Mesothelial cell of epicardium (in vitro differentiated cells): ENCODE measurements at places on chromosomes 12 and 14.
A peak's percentile ranks its signal among the peaks of the same experiment; 100 is the strongest.

DNA sequence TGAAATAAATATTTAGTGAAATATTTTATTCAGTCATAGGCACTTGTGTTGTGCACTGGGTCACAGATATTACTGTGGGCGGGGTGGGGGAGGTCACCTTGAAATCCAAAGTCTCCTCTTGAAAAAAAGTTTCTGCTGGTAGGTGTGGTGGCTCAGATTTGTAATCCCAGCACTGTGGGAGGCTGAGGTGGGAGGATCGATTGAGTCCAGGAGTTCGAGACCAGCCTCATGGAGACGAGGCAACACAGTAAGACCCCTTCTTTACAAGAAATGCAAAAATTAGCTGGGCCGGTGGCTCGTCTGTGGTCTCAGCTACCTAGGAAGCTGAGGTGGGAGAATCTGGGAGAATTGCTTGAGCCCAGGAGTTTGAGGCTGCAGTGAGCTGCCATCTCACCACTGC lies 913 bp upstream of the C2CD5 start:
- no peak for DNase-seq

- no peak for DNase-seq
Measured at GRCh38 chr14:28767030-28767852, 654 bp downstream of the FOXG1 start.

DNA sequence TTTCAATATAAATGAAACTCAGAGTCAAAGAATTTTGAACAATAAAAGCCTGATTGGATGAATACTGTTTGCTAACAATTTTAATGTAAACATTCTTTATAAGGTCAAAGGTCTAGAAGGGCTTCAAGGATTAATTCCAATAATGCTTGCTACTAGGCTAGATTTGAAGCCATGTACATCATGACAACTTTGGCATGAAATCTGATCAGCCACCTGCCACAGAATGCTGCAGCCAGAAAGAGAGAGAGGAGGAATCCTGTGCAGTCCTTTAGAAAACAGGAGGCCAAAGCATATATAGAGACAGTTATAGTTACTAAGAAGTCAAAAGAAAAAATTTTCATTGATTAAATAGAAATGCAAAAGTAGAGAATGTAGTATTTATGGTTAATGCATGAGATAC lies 47.1 kb downstream of the ABCD2 start:
- DNase-seq: no peak

DNA sequence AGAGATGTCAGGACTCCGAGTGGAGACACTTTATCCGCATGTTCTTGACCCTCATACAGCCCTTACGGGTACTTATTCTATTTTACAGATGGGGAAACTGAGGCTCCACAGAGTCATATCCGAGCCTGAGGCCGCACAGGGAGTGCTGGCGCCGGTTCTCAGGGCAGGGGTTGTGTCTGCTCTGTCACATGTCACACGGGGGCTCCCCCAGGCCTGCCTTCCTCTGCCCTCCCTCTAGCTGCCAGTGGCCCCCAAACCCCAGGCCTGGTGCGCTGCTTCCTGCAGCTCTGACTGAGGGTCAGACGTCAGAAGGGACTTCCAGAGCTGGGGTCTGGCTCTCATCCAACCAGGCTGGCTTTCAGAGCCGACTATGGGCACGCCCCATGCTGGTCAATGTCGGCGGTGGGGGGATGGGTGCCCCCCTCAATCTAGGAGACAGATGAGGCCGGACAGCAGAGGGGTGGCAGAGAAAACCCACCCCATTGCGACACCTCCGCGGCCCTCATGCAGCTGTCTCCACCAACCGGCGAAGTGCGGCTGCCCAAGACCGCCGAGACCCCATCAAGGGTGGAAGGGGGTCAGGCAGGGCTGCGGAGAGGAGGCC lies 811 bp upstream of the INF2 start:
- DNase-seq: no peak

DNA sequence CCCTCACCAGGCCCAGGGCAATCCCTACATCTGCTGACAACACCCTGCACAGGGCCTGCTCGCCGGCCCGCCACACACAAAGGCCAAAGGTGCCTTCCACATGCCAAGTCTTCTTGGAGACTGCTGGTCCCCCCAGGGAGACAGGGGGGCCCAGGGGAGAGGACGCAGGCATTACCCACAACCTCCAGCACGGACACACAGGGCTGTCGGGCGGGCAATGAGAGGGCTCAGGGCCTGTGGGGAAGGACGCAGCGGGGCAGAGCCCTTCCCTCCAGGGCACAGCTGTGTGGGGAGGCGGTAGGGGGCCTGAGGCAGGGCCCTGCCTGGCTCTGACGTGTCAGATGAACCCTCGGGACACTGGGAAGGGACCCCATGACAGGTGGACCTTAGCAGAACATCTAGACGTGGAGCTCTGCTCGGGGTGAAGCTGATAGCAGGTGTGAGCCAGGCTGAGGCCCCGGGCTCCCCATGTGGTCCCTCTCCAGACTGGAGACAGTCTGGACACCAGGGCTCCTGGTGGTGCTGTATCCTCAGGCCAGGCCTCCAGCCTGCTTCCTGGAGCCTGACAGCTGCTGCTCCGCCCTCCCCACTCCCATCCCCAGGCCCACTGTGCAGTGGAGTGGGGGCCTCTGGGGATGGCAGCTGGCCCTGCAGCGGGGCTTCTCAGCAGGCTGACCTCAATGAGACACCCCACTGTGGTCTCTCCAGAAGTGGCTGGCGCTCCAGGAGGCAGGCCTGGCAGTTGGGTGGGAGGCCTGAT lies 31.6 kb upstream of the NUDT14 start:
- DNase-seq: no peak

DNA sequence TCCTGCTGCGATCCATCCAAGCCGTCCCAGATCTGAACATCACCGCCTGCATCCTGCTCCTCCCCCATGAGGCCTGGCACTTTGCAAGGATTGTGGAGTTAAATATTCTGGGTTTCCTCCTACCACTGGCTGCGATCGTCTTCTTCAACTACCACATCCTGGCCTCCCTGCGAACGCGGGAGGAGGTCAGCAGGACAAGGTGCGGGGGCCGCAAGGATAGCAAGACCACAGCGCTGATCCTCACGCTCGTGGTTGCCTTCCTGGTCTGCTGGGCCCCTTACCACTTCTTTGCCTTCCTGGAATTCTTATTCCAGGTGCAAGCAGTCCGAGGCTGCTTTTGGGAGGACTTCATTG lies 8.2 kb downstream of the BDKRB1 start:
- no peak for DNase-seq

GRCh38 chr14:98368916-98369315 lies 903.1 kb downstream of the BCL11B start:
- DNase-seq: no peak

DNA sequence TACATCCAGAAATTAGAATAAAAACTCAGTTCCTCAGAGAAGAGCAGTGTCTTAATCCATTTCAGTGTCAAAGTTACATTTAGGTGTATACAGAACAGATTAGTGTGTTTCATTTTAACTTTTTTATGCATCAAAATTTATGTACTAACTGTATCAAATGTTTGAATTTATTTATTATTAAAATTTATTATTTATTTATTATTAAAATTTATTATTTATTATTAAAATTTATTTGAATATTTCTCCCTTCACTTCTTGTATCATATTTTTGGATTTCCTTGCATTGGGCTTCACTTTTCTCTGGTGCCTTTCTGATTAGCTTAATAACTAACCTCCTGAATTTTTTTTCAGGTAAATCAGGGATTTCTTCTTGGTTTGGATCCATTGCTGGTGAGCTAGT lies 2.3 kb upstream of the TAS2R14 start:
- no peak for DNase-seq

DNA sequence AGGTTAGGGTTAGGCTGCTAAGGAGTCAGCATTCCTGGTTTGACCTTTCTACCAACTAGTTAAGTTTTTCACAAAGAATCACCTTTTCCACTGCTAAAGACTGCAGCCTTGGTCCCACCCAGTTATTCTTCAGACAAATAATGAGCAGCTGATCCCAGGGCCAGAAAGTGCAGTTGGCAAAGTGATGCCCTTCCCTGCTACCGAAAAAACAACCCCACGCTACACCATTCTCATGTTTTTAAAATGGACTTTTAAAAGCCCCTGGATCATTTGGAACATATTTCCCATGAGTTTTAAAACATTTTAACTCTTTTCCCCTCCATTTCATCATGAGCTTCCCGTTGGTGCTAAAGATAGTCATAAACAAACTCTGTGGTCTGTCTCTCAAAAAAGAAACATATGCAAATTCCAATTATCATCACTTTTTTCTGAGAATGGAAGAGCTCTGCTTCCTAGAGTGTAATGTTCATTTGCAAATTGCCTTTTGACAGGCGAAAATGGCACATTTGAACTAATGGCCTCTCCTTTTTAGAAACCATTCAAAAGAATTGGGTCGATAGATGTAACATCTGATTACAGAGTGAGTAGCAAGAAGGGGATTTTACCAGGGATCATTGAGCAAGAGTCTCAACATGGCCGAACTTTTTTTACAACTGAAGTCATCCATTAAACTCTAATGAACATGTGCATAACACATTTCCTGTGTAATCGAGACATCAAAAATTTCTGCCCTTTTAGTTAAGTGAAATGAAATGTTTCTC lies 129.3 kb upstream of the RAP1B start:
- no peak for DNase-seq

DNA sequence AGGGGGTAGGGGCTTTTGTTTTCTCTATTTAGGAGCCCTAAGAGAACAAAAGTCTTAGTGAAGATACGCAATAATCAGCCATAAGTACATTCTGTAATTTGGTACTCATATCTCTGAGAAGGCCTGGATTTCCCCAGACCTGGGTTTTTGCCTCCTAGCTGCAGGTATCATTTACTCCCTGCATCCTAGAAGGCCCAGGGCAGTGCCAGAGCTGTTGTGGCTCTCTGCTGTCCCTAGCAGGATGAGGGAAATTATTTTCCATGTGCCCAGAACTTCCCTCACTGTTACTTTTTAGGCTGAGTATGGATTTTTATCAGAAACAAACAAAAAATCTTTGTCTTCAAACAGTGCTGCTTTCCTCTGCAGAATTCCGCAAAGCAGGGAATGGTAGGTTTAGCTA lies 192.5 kb upstream of the SYT1 start:
- DNase-seq: no peak

DNA sequence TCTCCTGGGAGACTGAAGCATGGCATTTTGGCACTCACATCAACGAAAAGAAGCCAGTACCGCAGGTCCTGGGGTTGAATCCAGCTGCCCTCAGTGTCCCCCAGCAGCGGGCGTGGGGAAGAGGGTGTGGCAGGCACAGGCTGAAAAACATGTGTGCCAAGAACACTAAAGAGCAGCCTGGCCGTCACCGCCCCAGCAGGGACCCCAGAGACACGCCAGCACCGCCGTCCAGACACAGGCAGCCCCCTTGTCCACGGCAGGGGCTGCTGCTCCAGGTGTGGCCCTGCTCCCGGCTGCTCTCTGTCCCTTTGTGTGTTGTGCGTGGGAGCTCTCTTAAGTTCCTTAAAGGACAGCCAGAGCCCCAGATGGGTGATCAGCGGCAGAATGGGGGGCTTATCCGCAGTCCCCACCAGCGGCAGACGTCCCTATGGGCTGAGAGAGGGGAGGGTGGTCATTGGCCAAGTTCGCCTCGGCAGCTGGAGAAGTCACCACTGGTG lies 556 bp downstream of the PHETA1 start:
- no peak for DNase-seq

DNA sequence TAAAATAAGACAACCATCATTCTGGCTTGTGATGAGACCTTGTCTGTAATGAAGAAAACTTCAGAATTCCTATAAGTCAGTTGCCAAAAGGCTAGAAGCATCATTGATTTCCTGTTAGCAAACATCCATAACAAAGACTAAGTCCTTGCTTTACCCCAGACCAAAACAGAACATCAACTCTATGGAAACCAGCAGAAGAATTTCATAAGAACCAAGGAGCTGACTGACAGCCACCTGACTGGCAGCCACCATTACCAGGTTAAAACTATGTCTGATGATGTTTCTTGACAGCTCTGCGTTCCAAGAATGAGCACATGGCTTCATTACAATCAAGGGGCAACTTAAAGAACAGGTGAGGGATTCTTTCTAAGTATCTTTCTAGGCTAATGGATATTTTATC lies 29.3 kb downstream of the HECTD4 start:
- no peak for DNase-seq

GRCh38 chr14:85578357-85578756 lies 48.4 kb downstream of the FLRT2 start:
- DNase-seq: no peak

GRCh38 chr14:53441789-53442188 lies 288.7 kb upstream of the DDHD1 start:
- no peak for DNase-seq

- peak; percentile 20 for DNase-seq
Measured at GRCh38 chr14:66508846-66509621, 1.1 kb downstream of the GPHN start.

GRCh38 chr12:43349863-43350262 lies 202.1 kb downstream of the ADAMTS20 start:
- DNase-seq: no peak

DNA sequence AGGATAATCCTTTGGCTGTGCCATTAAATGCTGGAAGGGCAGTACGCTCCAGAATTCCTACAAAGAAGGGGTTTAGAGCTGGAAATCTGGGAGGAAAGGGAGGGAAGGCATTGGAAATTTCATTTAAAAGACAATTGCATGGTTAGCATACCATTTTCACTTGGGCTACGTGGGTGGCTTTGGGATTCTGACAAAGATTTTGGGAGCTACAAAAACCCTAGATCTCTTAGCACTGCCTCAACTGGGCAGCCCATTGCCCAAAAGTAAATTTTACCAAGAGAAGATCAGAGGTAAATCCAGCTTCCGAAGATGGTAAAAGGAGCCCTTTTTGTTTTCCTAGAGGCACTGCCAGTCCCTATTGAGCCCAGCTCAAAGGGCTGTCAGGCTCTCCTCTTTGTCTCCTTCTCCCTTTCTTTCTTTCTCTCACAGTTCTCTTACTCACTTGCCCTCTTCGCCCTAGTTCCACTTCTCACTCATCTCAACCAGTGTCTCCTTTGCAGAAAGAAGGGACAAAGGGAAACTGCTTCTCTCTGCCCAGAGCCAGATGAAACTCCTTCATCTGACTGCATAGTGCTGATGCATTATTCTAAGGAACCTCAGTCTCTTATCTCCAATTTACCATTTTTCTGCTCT lies 125.4 kb upstream of the PLEKHA5 start:
- no peak for DNase-seq
